H4 (cell line): ENCODE measurements at places on chromosomes 1 and 21.
A peak's percentile ranks its signal among the peaks of the same experiment; 100 is the strongest.

DNA sequence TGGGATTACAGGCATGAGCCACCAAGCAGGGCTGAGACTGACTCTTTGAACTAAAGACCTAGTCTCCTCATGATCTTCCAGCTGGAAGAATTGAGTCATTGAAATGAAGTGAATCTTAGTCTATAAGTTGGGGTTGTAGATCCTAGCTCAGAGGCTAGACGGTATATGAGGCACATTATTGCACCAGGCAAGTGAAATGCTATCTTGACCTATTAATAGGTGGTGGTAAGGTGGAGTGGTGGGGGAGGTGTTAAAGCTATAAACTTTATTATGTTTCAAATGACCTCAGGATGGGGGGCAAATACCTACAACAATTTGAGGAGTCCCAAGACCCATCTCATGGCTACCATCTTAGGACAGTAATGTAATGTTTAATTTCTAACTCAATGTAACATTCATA, 36.8 kb upstream of the SLC16A1 start:
- DNase-seq = no peak

- DNase-seq = no peak
These were observed 139.8 kb downstream of the AK5 start for GRCh38 chr1:77421504-77422233.

GRCh38 chr1:6414443-6414844, 5.3 kb downstream of the HES2 start:
- DNase-seq = peak; percentile 31

DNA sequence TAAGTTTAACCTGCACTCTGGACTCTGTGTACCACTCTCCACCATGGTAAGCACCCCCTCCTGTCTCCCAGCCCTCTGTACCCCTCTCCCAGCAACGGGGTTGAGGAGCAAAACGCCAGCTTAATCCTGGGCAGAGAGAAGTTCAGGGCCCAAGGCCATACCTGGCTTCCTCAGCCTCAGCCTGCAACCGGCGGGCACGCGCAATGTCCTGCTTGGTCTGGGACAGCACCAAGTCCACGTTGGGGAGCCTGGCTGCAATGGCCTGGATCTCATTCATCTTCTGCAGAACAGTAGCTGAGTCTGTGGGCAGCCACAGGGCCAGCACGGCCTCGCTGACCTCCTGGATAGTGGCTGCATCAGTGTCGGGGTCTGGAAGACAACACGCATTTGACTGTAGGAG, 33.9 kb downstream of the LAMB3 start:
- DNase-seq = no peak

- DNase-seq = peak; percentile 79
These were observed 101.2 kb upstream of the COL6A1 start for GRCh38 chr21:45880097-45881068.

GRCh38 chr1:200780545-200781369, 42.1 kb downstream of the CAMSAP2 start:
- no peak for DNase-seq

- no peak for DNase-seq
These were observed 12.4 kb upstream of the LRIF1 start for GRCh38 chr1:110976089-110976488.

GRCh38 chr1:162726555-162726954, 63.9 kb upstream of the HSD17B7 start:
- no peak for DNase-seq

- no peak for DNase-seq
These were observed 19.0 kb upstream of the ABCG1 start for GRCh38 chr21:42199868-42200463.

DNA sequence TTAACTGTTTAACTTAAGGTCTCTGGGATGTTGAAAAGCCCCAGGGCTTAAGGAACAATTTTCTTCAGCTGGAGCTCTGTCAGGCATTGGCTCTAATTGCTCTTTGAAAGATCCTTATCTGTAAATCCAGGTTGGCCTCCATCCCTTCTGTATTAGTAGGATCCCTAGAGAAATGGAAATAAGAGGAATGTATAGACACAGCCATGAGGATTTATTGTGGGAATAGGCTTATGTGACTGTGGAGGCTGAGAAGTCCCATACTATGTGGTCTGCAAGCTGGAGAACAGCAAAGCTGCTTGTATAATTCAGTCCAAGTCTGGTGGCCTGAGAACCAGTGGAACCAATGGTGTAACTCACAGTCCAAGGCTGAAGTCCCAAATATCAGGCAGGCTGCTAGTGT, 47.6 kb upstream of the VAV3 start:
- DNase-seq = no peak

DNA sequence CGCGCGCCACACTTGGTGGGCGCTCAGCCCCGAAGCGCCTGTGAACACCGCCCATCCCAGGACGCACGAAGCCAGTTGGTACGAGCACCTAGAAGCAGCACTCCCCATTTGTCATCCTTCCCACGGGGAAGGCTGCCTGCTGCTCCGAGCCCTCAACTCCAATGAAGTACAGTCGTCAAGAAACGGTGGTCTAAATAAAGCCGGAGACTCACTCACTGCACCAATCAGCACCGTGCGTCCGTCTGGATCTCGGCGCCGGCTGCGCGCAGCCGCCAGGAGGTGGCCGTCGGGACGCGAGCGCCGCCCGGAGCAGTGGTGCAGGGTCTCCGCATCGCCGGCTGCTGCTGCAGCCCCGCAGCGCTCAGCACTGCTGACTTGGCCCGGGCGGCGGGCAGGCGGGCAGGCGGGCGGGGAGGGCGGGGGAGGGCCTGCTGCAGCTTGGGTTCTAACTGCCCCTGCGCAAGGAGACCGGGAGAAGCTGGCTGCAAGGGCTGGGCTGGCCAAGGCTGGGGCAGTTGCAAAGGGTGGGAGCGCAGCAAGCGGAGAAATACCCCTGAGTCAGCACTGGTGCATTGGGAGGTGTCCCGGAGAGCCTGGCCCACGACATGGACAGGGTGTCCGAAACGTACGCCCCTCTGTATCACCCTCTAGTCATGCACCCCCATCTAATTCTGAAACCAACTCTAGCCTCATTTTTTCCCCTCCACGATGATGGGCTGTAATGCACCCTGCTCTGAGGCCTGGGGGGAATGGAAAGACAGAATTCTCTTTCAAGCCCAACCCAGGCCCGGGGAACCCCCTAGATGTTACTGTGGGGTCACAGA, 35.8 kb upstream of the H6PD start:
- DNase-seq = no peak
